Panc1 (cell line): ENCODE measurements at places on chromosomes 3 and 15.

DNA sequence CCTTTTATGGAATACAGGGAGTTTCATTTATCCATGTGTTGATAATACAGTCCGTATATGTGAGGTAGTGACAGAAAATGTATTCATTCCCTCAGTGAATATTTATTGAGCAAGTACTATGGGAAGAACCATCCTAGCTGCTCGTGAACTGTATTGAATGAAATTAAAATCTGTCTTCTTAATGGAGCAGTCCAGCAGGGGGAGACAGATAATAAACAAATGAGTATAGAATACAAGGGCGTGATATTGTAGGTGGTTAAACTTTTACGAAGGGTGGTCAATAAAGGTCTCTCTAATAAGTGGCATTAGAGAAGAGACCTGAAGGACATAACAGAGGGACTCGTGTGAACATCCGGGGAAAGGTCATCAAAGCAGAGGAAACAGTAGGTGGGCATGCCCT, 62.7 kb upstream of the OSTN start:
- no peak for DNase-seq

DNA sequence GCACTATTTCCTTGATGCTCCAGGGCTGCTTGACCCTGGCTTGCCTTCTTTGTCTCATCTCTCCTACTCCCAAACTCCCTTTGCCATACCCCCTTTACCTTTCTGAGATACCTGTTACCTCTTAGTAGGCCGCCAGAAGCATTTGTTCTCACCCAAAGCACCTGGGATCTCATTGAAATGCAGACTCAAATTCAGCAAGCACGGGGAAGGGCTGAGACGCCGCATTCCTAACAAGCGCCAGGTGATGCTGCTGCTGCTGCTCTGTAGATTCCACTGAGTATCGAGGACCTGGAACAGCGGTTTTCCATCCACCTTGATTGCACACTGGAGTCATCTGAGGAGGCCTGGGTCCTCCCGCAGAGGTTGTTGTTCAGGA, 91.8 kb downstream of the TMEM266 start:
- no peak for DNase-seq

- no peak for DNase-seq
Measured at GRCh38 chr3:112744825-112745566, 101.7 kb downstream of the CD200R1L start.

DNA sequence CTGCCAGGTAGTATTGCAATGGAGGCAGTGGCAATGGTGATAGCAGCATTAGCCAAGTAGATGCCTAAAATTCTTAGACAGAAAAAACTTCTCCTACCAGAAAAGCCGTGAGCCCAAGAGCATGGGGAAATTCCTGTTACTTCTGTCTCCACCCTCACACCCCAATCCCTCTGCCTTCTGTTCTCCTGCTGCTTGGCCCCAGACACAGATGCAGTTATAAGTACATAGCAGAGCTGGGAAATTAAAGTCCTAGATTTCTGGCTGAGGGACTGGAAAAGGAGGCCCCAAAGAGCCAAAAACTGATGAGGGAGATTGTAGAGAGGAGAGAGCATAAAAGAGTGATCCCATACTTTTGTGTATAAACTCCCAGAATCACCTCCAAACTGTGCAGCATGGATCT, 166.9 kb downstream of the SMAD6 start:
- no peak for DNase-seq

- DNase-seq = no peak
Measured at GRCh38 chr3:51937611-51938450, 3.9 kb downstream of the RRP9 start.

- DNase-seq = no peak
Measured at GRCh38 chr3:34178415-34178814, 380.0 kb downstream of the PDCD6IP start.

- DNase-seq = no peak
Measured at GRCh38 chr3:168266335-168266734, 170.6 kb upstream of the GOLIM4 start.

DNA sequence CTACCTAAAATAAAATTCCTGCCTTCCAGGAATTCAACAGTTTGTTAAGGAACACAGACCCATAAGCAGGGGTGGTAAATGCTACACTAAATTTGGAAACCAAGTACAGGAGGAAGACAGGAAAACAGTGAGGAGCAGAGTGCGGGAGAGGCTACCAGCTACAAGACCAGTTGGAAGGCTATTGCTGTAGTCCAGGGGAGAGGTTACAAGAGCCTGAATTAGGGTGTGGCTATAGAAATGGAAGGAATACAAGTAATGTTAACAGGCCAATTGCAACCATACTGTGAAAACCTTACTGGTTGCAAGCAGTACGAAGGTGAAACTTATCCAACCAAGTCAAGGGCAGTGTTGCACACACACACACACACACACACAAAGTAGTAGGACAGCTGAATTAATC, 880 bp upstream of the ARMC8 start:
- no peak for DNase-seq

- DNase-seq = no peak
Measured at GRCh38 chr15:57216288-57216687, 160.0 kb upstream of the CGNL1 start.

GRCh38 chr3:50592568-50592967, 19.0 kb downstream of the CISH start:
- DNase-seq = no peak

DNA sequence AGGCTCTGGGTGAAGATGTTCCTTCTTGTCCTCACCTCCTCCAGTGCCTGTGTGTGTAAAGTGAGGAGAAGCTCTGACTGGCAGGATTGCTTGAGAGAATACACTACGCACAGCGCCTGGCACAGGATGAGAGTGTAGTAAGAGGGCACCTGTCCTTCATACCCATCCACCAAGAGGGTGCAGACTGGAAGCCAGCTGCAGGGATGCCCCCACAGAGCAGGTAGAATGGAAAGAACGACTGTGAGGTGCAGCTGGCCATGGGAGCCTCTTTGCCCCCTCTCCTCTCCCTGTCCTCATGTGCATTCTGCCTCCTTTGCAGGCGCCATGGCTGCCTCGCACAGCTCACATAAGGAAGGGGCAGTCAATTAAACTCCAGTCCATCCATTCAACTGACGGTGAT, 12.3 kb downstream of the FBXL22 start:
- DNase-seq = no peak

DNA sequence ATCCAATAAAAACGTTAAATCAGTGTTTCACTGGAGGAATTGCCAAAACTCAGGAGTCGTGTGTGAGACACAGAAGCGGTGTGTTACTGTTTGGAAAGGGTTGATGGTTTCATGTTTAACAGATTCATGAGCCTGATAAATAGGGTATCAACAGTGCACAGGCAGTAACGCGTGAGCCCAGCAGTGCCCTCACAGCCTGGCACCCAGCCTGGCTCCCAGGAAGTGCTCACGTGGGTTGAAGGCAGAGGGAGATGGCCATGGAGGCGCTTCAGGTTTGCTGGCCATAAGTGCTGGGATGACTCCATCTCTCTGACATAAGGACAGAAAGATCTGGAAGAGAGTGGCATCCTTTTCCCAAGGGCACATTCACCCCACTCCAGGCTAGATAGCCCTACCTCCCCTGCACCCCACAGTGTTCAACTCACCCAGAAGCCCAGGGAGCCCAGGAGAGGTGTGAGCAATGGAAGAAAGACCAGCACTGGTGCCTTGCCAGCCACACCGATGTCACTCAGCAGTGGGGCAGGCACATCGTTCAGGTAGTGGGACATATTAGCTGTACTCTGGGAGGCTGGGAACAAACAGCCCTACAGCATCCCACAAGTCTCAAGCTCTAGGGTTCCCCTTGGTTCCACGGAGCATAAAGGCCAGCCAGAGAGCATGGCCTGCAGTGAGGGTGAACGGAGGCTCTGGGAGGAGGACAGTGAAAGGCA, 164.3 kb downstream of the LRRK1 start:
- DNase-seq = no peak

GRCh38 chr3:102057781-102058421, 208.6 kb downstream of the NFKBIZ start:
- DNase-seq = no peak

- no peak for DNase-seq
Measured at GRCh38 chr3:61371123-61371522, 119.9 kb upstream of the FHIT start.

DNA sequence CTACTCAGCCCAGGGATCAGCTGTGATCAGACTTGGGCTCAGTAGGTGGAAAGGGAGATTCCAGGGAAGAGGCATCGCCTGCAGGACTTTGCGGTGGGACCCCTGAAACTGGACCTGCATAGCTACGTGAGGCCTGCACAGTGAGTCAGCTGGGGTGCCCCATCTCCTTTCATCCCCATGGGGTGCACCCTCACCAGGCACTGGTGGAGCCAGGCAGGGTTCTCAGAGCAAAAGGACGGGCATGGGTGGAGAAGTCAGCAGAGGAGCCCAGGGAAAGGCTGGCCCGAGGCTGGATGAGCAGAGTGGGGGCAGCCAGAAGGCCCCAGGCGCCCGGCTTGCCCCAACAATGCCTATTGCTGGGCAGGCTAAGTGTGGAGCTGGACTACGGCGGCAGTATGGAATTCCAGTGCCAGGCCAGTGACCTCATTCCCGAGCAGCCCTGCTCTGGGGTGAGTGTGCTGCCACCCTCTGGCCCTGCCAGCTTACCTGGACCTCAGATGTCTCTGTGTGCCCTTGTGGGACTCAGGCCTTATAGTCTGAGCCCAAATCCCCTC, 19.7 kb downstream of the ACAA1 start:
- DNase-seq = no peak

DNA sequence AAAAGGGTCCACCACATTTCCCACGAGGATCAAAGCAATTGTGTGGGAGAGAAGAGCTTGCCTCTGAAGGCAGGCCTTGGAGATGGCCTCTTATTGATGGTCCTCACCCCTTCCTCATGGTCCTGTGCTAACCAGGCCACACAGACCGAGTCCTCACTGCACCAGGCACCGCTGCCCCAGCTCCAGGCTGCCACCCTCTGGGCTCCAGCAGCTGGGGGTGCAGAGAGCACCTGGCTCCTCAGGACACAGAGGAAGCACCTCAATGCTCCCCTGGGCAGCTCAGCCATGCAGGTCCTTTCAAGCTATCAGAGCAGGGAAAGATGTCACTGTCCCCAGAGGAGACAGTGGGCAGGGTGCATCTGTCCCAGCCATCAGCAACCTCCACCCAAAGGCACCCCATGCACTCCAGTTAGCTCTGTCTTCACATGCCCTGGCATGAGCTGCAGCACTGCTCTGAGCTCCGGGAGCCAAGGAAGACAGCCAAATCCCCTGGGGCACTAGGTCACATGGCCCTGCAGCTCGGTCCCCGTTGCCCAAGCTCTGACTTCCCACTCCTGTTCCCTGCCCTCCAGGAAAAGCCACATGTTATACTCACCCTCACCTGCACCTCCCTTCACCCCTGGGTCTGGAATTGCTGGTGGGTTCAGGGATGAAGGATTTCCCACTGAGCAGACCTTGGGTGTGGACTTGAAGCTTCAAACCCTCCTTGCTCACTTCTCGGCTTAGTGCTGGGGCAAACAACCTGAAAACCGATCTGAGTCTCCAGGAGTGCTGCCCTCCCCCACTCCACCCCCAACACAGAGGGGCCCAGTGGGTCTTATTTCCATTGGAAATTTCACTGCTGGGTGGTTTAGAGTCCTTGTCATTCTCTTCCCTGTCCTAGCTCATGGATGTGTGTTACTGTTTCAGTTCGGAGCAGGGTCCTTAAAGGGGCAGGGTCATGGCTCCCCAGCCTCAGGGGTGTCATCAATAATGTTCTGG, 32.6 kb downstream of the ALS2CL start:
- DNase-seq = no peak

GRCh38 chr3:184183679-184184078, 2.3 kb upstream of the ABCF3 start:
- no peak for DNase-seq

GRCh38 chr3:30764891-30765290, 129.6 kb downstream of the GADL1 start:
- DNase-seq = no peak

GRCh38 chr3:73101881-73102280, 40.4 kb downstream of the EBLN2 start:
- DNase-seq = no peak

- no peak for DNase-seq
Measured at GRCh38 chr3:191721990-191722389, 261.0 kb downstream of the PYDC2 start.

DNA sequence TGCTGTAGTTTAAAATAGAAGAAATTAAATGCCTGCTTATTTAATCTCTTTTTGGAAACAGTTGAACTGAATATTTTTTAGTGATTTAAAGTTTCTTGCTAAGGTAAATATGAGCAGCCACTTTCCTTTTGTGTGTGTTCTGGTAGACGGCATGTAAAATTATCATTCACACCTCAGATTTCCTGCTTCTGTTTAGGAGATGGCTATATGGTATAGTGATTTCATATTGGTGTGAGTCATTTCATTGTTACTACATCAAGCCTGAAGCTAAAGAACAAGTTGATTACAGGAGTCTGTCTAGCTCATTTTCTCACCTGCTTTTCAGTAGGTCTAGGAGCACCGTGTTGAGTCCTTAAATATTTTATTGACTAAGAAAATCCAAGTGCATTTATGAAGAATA, 2.2 kb downstream of the LRCH3 start:
- no peak for DNase-seq

DNA sequence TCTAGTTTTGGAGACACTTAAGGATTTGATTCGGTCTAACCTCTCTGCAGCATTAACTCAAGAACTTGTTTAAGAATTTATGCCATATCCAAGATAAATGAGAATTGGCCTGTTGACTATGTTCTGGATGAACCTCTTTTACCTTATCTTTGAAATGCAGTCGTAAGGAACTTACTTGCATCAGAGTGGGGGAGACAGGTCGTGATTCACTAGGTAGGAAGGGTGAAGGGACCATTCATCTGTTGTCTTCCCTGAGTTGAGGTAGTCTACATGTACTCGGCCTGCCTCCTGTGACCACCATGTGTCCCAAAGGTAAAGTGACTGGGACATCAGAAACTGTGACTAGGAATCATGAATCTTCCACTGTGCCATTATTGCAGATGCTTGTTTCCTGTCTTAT, 248.0 kb upstream of the P2RY1 start:
- DNase-seq = no peak

DNA sequence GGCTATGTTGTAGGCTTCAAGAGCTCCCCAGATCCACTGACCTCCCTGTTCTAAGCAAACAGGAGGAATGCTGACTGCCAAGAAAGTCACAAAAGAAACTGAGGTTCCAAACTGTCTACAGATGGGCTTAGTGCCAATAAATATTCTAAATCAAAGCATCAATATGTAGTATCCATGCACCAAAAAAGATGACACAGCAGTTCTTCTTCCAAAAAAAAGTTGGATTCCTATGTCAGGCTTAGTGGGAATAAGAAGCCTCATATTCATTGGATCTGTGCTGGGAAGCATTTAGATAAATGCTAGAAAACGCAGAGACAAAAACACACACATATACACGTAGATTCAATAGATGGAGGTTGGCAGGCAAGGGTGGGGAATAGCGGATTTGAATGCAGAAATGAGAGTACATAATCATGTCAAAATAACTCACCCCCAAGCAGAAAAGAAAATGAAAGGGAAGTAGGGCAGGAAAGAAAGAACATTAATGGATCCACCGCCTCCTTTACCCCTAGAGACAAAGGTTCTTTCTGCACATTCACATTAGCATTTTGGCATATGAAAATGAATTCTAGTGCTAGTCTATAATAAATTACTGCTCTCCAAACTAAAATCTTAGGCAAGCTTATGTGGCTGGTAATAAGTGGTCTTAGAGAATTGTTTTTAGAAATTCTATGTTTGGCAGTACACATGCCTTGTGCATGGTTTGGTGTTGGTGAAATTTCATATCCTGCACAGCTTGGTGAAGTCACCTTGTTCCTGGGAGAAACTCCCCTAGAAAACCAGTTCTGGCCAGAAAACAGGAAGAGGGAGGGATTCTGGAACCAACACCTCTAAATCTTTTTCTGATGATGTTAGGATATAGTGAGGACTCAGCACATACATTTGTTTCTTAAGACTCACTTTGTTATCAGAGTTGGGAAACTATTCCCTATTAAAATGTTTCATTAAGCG, 283.4 kb downstream of the LSAMP start:
- no peak for DNase-seq
